ENCODE measurements at places on chromosomes 5 and 9.

- no peak for DNase-seq
Measured at GRCh38 chr9:125238127-125238914, 2.8 kb downstream of the HSPA5 start.

DNA sequence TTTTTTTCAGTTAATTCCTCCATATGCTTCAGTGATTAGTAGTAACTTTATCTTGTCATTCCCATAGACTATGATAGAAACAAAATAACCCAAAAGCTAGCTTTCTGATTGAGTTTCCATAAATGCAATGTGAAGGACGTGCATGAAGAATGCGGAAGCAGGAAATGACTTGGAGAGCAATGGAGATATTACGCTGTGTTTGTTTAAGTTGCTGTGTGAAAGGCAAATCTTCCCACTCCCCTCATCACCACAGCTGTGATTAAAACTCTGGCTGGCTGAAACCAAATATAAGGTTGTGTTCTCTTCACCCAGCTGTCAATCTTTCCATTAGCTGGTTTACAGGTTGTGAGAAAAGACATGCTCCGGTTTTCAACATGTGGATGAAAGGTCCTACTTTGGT lies 83.9 kb downstream of the NR2F1-AS1 start:
- DNase-seq = no peak

- peak; percentile 72 for DNase-seq
Measured at GRCh38 chr9:126704892-126705766, 91.4 kb downstream of the LMX1B start.

GRCh38 chr5:154162539-154163151 lies 27.9 kb upstream of the GALNT10 start:
- no peak for DNase-seq

DNA sequence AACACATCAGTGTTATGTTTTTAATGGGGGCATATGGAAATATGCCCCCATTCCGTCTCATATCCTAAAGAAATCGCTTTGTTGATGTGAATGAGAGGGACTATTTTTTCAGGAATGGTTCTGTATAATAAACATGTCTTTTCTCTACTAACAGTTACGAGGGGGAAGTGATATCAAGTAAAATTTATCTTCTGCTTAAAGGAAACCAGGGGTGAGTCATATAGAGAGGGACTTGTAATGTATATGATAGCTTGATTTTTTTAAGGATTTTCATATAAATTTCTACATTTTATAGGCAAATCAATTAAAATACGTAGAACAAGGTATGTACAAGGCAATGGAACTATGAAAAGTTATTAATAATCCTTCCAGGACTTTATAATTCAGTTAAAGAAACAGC lies 207.1 kb downstream of the SEMA5A start:
- no peak for DNase-seq

GRCh38 chr9:102209176-102209575 lies 470.7 kb upstream of the GRIN3A start:
- no peak for DNase-seq
